ENCODE measurements at places on chromosomes 13 and 19.

DNA sequence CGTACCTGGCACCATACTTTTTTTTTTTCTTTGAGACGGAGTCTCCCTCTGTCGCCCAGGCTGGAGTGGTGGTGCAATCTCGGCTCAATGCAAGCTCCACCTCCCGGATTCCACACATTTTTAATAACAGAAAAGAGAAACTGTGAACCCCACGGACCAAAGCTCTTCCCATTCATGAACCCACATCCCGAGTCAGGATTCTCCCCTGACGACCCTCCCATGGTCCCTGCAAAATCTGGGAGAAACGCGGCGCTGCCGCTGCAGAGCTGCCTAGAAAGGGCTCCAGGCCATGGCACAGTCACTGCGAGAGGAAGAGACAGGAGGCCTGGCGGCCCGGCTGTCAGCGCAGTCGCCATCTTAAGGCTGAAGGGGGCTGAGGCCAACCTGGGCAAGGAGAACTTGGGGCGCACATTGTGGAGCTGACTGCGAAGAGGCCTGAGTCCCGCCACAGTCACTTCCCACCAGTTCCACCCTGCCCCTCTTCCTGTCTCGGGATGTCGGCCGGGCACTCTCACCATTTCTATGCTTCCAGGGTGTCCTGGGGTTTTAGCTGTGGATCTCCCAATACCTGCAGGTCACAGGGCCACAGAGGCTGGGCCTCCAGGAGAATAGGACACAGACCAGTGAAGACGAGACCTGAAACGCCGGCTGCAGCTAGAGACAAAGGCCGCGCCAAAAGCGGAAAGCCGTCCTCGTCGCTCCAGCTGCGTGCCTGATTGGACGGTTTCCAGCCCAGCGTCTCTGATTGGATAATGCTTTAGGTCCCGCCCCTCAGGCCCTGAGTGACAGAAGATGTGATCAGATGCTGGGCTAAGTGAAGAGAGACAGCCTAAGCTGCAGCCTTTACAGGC lies 71.0 kb downstream of the ZNF486 start:
- peak; percentile 85 for DNase-seq

DNA sequence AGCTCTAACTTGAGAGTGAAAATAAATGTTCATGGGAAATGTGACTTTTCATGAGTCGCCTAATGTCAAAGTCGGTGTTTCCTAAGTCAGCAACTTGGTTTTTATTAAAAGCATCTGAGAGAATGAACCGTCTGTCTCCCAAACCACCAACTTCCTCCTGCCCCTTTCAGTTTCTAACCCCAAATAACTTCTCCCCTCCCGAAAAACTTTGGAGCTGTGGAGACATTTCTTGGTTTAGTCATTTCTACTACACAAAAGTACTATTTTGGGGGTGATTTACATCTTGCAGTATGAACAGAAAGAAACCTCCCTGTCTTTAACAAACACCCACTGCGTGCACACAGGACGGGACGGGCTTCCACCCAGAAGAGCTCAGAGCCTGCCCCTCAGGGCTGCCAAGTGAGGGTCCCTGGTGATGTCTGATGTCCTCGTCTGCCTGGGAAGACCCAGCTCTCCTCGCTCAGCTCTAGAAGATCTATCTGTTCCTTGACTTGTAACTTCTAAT lies 65.0 kb downstream of the RASA3 start:
- no peak for DNase-seq

DNA sequence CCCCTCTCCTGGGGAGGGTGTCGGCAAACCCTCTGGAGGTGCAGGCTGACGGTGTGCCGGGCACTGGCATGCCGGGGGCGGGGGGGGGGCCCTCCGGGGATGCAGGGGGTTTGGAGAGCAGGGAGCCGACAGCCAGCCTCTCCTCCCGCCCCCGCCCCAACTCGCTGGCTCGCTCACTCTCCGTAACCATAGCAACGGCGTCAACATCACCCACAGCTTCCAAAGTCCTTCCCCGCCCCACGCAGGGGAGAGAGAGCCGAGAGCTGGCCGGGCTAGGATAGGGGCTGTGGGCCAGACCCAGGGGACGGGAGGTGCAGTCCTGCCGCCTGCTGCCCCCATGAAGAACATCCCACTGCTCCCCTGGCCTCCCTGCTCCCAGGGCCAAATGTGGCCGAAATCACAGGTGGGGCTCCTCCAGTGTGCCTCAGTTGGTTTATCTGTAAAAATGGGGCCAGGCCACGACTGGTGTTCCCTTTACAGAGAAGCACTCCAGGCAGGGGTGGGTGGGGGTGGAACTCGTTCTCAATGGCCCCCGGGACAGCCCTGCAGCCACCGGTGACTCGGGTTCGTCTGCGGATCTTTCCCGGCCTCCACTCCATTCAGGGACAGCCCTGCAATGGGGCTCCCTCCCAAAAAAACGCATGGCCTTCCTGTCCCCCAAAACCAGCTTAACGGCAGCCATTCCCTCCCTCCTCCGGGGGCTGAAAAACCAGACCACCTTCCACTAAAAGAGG lies 3.2 kb downstream of the KLF16 start:
- no peak for DNase-seq

GRCh38 chr13:37490176-37490779 lies 108.3 kb downstream of the POSTN start:
- DNase-seq: no peak

DNA sequence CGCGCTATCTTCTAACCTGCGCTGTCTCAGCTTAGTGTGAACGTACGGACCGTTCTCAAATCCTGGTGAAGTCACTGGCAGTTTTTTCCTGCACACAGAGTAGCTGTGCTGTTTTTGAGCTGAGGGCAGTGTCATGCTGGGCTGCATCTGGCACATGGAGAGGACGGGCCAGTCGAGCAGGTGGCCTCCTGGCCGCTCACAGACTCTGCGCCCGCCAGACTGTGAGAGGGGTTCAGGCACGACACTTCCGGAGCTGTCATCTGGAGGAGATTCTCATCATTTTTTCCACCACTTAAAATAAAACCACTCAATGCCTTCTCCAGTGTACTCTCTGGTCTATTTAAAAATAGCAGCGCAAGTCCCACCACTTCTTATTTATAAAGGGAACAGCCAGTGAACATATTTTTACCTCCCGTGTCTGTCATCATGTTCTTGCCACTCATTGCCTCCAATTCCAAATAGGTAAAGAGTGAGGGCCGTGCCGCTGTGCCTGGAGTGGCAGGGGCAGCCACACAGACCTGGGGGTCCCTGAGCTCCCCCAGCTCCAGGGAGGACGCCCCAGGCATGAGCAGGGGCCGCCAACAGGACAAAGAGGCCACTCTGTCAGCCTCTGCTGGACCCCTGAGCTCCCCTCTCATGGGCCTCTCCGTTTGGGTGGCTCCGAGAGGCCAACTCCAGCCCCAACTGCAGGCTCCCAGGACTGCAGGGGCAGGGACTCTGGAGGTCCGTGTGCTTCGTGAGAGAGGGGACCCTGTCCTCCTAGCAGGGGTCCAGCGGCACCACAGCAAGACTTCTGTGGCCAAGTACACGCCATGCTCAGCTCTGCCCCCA lies 36.9 kb upstream of the GRTP1 start:
- no peak for DNase-seq
